ENCODE measurements at places on chromosomes 11 and 22.

DNA sequence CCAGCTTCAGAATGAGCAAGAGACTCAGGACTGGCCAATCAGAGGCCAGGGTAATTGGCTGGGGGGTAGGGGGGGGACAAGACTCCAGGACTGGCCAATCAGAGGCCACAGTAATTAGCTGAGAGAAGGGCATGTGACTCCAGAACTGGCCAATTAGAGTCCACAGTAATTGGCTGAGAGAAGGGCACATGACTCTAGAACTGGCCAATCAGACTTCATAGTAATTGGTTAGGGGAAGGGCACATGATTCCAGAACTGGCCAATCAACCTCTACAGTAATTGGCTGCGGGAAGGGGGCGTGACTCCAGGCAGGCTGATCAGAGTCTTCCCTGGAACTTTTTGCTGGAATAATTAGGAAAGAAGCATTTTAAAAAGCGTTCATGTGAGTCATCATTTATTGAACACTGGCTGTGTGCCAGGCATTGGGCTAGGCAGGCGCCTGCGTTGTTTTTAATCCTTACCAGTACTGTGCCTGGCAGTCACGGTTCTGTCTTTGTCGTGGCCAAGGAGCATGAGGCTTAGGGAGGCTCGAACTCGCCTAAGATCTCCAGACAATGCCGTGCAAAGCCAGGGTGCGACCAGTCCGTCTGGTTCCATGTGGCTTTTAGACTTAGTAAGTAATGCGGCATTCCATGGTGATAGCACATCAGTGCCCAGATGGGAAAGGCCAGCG, 508.1 kb downstream of the TBC1D22A start:
- DNase-seq, result no peak

DNA sequence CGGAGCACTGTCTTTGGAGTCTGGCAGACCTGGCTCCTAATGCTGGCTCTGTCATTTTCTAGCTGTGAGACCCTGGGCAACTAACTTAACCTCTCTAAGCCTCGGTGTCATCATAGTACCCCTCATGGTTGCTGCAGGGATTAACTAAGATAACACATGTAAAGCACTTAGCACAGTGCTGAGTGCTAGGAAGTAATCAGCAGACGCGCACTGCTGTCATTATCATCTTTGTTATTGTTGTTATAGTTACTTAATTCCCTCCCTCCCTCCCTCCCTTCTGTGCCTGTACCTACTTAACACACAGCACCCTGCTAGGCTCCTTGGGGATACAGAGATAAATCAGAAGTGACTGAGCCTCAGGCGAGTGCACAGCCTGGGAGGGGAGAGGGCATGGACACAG, 104.7 kb upstream of the PITPNB start:
- no peak for DNase-seq

DNA sequence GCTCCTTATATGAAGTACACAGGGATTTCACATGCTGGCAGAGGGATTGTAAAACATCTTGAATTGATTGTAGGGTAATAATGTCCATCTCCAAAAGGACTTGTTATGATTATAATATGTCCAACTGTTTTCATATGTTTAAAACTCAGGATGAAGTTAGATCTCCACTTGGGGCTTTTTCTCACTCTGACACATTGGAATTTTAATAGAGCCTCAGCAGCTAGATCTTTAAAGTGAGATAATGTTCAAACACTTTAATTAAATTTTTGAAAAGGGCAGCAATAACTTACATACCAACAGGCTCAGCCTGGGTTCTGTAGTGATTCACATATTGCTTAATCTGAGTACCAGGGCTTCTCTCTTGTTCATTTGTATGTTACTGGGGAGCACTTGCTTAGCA, 152.1 kb downstream of the NELL1 start:
- no peak for DNase-seq

DNA sequence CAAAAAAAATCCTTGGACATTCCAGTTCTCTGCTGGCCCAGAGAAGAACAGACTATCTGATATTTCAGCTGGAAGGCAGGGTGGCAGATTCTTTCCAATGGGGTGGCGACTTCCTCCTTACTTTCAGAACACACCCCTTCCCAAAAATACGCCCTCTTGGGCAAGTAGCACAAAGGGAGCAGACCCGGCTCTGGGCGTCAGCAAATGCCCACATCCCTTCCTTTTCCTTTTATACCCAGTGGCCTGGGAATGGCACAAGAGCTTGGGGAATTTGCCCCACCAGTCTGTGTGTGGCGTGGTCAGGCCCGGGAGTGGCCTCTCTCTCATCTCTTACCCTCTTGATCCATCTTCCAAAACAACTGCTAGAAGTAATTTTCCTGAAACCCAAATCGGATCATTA, 33.0 kb upstream of the NUP160 start:
- DNase-seq, result no peak

DNA sequence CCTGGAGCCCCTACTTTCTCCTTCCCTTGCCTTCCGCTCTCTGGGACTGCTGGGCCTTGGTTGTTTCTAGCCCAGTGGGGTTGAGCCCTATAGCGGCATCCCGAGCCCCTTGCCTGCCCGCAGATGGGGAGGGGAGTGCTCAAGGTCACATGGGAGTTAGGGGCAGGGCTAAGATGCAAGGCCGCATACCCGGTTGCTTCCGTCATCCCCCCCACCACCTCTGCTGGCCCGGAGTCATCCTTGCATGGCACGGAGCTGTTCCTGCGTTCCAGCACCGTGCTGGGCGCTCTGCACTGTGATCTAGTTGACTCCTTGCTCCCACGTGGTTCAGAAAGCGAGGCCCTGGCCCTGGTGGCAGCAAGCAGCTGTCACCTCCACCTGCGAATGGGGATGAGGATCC, 18.0 kb downstream of the FLRT1 start:
- no peak for DNase-seq

- no peak for DNase-seq
Measured at GRCh38 chr22:45091254-45091854, 72.4 kb upstream of the NUP50 start.

DNA sequence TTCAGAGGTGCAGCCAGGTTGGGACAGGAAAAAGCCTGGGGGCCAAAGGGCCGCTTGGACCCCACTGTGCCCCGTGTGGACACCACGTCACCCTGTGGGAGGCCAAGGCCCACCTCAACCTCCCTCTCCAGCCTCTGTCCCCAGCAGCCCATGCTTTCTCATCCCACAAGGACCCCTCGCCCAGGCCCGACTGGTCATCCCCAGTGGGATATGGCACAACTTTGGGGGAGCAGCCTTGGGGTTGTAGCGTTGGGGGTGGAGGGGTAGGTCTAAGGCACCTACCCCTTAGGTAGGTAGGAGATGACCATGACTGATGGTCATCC, 44.0 kb downstream of the IGF2 start:
- DNase-seq, result no peak

GRCh38 chr22:43360576-43360975, 17.4 kb upstream of the SCUBE1 start:
- no peak for DNase-seq

DNA sequence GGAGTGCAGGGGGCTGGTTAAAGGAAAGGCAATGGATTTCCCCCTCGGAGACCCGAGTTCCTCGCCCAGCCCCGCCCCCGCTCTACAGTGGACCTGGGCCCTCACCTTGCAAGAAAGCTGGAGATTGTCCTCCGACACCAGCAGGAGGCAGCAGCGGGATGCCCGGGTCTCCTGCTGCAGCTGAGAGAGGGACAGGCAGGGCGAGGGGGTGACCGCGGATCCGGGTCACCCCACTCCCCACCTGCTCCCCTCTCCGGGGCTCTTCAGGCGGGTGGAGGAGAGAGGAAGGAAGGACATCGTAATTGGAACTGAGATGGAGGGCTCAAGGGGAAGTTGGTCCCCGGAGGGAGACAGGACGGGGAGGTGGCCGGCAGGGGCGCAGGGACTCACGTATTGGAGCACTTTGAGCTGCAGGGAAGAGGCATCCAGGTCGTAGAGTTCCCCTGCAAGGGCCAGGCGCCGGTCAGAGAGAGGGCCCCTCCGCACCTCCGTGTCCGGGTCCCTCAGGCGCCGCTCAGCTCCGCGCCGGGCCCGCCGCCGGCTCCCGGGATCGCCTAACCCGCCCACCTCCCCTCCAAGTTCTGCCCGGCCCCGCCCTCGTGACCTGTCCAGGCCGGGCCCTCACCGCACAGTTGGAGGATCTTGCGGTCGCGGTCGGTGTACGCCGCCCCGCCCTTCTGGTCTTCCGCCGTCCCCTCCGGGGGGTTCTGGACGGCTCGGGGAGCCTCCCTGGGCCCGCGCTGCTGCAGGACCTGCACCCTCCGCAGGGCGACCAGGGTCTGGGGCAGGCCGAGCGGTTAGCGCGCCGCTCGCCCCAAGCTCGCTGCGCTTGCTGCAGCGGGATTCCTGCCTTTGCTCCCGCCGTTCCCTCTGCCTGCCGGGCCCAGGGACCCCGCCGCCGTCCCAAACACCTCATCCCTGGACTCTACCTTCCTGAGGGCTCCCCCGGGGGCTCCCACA, 84.1 kb downstream of the PDE2A start:
- peak; percentile 67 for DNase-seq

DNA sequence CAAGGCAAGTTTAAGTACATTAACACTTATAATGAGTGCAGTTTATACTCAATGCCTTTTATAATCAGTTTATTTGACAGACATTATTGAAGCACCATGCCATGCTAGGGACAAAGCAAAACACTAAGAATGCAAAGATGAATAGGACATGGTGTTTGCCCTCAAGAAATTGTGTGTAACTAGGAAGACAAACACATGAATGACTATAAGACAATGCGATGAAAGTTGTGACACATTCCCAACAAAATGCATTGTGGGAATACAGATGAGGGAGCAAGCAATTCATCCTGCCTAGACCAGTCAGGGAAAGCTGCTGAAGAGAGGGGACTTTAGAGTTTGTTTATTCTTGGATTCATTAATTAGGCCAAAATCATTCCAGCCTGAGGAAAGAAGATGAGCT, 133.8 kb upstream of the TRPC6 start:
- no peak for DNase-seq

Measured in KBM-7 (cell line).